ENCODE measurements at places on chromosomes 4 and X. TPM values are rescaled to one million over a fixed set of nuclear protein-coding genes. Genes with fewer than 3 reads are reported as not detected.

Gene SRD5A3
- 19.4 TPM for total RNA-seq

Gene CNKSR2
- 19.8 TPM for total RNA-seq

GRCh38 chr4:102713096-102713495 lies 47.7 kb downstream of the MANBA start:
- no peak overlapping the region for H3K4me3 ChIP-seq
- H3K4me1 ChIP-seq = no peaks in the 10 kb centered on the region
- no peaks in the 10 kb centered on the region for H3K27me3 ChIP-seq
- no peak for DNase-seq
- H3K36me3 ChIP-seq = no peaks in the 10 kb centered on the region
- no peak overlapping the region for H3K27ac ChIP-seq

GRCh38 chrX:91434351-91435168 lies at the start of gene PABPC5:
TSS of gene PABPC5 (plus strand) at chrX:91434839. CDS start at chrX:91435578, 739 bp downstream.
- H3K27ac ChIP-seq = no peak within 1 kb of the TSS
- peak within 1 kb of the TSS; percentile 69 for H3K4me3 ChIP-seq
- H3K4me1 ChIP-seq = no peaks in the 10 kb centered on the region
- no peaks in the 10 kb centered on the region for H3K27me3 ChIP-seq

GRCh38 chr4:80010316-80010715 lies 62.7 kb downstream of the ANTXR2 start:
- H3K36me3 ChIP-seq = no peaks in the 10 kb centered on the region
- no peaks in the 10 kb centered on the region for H3K4me1 ChIP-seq
- H3K4me3 ChIP-seq = no peak overlapping the region
- no peaks in the 10 kb centered on the region for H3K27me3 ChIP-seq

- no peak overlapping the region for H3K27ac ChIP-seq
- DNase-seq = no peak
- no peak overlapping the region for H3K4me3 ChIP-seq
- peaks cover 18% of the 10 kb centered on the region for H3K27me3 ChIP-seq
- H3K4me1 ChIP-seq = no peaks in the 10 kb centered on the region
- no peaks in the 10 kb centered on the region for H3K36me3 ChIP-seq
Measured at GRCh38 chrX:11423362-11423818, 130.2 kb downstream of the AMELX start.

All from H1 (cell line).